ENCODE measurements at places on chromosomes 11 and 22.

DNA sequence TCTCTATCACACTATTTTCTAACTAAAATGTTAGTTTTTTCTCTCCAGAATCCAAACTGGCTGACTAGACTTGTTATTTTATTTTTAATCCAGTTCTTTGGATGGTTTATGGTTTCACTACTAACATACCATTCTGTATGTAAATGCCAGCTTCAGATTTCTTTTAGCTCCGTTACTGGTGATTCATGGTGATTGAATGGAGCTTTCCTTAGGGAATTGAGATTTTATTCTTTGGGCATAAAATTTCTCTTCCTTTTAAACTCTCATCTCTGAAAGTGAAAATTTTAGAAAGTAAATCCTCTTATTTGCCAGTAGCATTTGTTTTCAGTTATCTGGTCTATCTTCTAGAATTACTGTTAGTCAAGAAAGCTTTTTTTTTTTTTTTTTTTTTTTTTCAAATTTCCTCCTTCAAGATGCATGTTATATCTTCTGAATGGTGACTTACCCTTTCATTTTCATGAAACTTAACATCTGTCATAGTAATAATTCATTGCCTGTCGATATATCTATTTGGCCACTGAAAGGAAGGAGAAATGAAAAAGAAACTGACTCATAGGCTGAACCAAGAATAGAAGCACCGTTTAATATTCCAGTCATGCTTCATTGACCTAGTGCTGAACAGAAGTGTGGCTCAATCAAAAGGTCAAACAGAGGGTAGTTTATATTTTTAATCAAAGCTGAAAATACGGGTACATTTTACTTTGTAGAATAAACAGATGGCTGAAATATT, 6.4 kb downstream of the ENDOD1 start:
- no peak for DNase-seq

DNA sequence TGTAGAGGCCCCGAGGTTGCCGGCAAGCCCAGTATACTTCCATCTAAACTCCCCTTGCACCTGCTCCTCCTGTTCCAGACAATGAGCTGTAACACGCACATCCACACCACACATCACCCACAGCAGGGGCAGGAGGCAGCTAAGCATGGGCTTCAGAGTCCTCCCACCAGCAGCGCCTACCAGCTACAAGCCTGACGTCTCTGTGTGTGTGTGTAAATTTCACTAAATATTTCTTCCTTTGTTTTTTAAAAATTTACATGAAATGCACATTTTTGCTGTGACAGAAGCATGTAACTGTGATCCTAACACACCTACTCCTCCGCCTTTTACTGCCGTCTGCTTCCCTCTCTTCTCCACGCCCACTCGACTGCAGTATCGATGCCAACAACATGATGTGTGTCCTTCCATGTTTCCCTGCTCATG, 29.4 kb upstream of the PACSIN2 start:
- DNase-seq, result no peak

DNA sequence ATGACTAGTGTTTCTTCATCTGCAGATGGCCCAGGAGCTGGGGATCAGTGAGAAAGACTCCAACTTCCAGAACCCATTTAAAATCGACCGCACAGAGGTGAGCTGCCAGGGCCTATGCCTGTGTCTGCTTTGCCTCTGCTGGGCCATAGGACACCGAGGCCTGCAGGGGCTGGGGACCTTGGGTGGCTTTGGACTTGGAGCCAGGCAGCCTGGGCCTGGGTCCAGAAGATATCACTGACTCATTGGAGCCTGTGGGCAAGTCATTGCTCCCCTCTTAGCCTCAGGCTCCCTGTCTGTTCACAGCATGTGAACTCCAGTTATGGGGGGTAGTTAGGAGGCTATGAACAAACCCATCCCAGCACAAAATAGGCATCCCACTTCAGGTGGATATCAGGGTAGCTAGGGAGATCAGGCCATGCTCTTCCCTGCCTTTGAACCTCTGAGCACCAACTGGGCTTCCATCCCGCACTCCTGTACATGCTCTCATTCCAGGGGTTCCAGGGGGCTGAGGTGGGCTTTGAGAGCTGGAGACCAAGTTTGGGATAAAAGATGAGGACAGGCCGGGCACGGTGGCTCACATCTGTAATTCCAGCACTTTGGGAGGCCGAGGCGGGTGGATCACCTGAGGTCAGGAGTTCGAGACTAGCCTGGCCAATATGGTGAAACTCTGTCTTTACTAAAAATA, 13.4 kb downstream of the CCDC134 start:
- no peak for DNase-seq

GRCh38 chr11:32987851-32988250, 27.8 kb upstream of the DEPDC7 start:
- no peak for DNase-seq

DNA sequence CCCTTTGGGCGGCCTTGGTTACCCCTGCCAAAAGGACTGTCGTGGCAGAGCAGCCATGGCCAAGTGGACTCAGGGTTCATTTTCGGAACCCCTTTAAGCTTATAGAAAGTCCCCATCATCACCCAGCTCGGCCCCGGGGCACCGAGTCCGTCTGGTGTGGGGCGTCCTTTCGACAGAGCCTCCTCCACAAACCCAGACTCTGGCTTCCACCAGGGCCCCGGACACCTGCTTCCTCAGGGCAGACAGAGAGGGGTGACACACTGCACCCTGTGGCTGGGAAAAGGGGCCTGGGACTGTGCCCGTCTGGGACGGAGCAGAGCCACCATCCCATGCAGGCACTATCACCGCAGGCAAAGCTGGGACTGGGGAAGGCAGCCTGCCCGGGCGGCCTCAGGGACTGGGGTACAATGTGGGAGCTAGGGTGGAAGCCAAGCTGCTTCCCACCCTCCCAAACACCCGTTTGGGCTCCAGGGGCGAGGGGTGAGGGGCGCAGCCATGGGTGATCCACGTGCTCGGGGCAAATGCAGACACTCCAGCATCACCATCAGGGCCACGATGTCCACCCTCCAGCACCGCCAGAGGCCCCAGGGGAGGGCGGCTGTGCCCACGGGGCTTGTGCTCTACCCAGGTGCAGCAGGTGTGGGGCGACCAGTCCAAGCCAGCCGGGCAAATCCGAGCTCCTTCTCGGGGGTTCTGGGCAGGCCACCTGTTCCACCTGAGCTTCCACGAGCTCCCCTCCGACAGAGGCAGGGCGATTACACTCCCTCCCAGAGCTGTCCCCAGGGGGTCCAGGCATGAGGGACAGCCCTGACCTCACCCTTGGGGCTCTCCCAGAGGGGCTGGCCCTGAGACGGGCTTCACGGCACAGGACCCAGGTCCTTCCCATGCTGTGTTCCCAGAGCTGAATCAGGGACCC, 11.7 kb upstream of the MRPL23 start:
- no peak for DNase-seq

GRCh38 chr11:17508791-17509190, 32.1 kb upstream of the ABCC8 start:
- no peak for DNase-seq

GRCh38 chr11:60918939-60919265, 4.9 kb downstream of the TMEM109 start:
- no peak for DNase-seq

All from NCI-H526 (cell line).